ENCODE measurements at places on chromosomes 2 and 18.

DNA sequence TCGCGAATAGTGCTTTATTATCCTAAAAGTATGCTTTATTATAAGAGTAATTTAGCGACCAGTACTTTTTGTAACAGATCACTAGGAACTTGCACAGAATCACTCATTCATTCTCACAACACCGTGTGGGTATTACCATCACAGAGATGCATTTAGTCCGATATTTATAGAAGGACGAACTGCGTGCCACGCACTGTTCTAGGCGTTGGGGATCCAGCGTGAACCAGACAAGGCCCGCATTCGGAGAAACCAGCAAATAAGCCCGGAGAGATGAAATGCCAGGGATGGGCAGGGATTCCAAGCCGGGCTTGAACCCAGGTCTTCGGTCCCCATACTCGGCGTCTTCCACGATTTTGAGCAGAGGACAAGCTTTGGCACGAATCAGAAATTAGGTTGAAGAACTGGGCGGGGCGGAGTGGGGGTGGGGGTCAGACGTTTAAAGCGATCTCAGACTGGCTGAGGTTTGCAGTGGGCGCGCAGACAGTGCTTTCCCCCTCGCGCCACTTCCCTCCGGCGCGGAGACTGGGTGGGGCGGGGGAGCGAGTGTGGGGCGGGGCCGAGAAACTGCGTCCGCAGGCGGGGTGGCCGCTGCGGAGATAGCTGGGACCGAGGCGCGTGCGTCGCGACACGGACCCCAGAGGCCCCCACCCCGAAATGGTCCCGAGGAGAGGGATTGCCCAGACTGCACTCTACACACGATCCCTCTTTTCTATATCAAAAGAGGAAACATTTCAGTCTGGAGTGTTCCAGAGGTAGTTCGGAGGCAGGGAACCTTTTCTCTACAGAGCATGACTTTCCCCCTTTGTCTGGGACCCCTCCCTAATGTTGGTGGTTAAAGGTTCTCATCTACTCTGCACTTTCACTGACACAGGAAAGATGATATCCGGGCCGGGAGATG, 1.1 kb upstream of the CXCR4 start:
- DNase-seq: no peak

DNA sequence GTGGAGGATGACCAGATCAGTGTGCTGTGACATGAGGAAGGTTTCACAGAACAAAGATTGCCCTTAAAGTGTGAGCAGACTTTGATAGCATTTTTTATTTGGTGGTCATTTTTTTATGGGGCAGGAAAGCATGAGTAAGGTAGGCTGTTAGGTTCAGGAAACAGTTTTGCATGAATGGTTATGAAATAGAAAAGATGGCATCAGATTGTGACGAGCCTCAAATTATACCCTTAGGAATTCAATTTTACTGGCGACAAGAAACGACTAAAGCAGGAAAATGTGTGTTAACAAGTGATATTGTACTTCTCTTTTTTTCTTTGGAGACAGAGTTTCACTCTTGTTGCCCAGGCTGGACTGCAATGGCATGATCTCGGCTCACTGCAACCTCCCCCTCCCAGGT, 44.7 kb downstream of the PIK3C3 start:
- DNase-seq: no peak

GRCh38 chr18:52948868-52949444, 609.0 kb downstream of the DCC start:
- DNase-seq: no peak

- DNase-seq: no peak
These were observed 96.6 kb upstream of the CABLES1 start for GRCh38 chr18:23038712-23039111.

DNA sequence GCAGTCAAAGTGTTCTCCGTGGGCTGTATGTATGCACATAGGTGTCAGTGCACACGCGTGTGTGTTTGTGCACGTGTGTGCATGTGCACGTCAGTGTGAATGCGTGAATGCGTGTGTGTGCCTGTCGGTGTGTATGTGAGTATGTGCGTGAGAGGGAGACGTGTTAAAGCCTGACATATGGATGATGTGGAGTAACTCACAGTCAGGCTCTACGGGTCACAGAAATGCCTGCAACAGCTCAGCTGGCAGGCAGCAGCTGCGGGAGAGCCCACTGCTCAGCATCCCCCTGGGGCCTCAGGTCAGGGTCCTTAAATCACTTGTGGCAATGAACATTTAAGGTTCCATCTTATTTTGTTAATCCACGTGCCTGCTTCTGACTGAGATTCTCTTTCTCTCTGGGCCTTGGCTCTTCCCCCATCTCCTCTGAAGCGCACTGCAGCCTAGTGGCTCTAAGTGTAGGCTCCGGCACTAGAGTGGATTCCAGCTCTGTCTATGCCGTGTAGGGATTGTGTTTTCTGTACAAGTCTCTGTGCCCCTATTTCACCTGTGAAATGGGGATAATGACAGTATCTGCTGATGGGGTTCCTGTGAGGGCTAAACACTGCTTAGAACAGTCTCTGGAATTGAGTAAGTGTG, 63.0 kb downstream of the DYSF start:
- no peak for DNase-seq

GRCh38 chr2:46248171-46248570, 49.0 kb upstream of the EPAS1 start:
- DNase-seq: no peak

DNA sequence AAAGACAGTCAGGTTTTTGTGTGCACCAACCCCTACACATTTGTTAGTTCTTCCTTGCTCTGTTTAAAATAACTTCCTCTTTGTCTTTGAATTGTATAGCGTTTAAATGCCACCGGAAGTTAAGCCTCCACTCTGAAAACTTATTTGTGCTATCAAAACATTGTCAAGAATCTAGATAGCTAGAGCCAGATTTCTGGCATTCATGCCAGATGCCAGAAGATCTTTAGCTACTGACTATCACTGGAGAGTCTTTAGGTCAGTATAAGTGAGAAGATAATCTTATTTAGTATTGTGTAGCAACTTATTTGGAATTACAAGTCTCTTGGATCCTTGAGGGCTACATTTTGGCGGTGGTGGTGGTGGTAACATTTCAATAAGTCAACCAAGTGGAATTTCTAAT, 63.4 kb upstream of the ADAM23 start:
- no peak for DNase-seq

DNA sequence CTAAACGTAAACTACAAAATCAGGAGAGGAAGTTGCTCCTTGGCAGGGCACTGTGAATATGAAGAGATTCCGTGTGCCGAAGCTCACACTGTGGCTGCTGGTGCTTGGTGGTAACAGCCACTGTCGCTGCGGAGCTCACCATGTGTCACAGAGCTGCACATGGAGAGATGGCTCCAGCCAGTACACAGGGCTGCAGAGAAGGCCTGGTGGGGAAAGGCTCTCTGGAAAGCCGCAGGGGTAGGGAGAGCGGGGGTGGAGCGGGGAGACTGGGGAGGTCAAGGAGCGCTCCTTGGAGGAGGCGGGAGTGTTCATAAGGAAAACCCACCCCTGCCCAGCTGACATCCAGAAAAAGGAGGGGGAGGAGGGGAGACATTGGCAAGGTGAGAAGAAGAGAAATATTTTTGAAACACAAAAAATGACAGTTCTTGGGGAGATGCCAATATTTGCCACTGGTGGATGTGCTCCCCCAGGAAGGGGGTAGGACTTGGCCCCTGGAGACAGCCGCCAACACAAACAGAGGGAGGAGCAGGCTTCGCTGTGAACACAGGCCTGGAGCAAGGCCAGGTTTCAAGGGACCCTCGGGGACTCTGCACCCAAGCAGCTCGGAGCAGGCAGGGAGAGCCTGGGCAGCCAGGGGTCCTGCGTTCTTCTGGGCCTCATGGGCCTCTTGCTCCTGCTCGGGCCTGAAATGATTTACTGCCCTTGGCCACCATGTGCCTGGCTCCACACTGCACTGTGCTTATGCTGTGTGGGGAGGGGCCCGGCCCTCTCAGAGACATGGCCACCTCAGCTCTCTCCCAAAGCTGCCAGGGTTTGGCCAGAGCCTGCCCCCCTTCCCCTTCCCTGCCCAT, 102.6 kb upstream of the GLI2 start:
- no peak for DNase-seq

DNA sequence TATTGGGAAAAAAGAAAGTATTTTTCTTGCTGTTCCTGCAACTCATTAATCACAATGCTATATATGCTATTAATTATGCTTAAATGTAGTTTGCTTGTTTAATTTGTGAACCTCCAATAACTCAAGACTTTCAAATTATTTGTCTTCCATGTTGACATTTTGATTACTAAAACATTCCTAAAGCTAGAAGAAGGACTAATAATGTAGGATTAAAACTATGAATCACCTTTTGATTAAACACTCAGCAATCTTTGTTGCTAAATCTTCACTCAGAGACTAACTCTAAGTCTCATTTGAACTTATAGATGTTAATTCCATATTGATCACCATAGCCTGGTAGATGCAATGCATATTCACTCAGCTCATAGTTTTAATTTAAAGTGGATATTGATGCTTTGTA, 524.6 kb upstream of the ZEB2 start:
- DNase-seq: no peak

GRCh38 chr2:235533198-235533597, 39.4 kb downstream of the AGAP1 start:
- DNase-seq: no peak

- DNase-seq: no peak
These were observed 222.4 kb upstream of the RBBP8 start for GRCh38 chr18:22710673-22711191.

- DNase-seq: peak; percentile 3
These were observed 46.8 kb downstream of the EPG5 start for GRCh38 chr18:45920367-45920766.

GRCh38 chr2:216279459-216279858, 92.8 kb downstream of the MARCHF4 start:
- no peak for DNase-seq

GRCh38 chr2:215370112-215370965, 58.5 kb downstream of the ATIC start:
- DNase-seq: no peak

DNA sequence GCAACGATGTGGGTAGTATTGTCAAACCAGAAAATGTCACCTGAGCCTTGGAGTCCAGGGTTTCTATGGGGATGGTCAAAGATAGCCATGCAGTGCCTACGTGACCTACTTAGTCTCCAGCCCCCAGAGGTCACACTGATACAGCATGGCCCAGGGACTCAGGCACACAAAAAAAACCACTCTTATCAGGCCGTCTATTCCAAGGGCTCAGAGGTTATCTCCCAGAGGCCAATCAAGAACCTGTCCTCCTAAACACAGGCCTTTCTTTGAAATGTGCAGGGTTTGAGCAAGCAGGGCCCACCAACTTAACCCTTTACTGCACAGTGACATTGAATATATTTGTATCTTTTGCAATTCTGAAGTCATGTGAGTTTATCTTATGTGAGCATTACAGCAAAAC, 82.7 kb downstream of the MRO start:
- DNase-seq: no peak

GRCh38 chr2:27320958-27321543, 1.8 kb downstream of the MPV17 start:
- no peak for DNase-seq

DNA sequence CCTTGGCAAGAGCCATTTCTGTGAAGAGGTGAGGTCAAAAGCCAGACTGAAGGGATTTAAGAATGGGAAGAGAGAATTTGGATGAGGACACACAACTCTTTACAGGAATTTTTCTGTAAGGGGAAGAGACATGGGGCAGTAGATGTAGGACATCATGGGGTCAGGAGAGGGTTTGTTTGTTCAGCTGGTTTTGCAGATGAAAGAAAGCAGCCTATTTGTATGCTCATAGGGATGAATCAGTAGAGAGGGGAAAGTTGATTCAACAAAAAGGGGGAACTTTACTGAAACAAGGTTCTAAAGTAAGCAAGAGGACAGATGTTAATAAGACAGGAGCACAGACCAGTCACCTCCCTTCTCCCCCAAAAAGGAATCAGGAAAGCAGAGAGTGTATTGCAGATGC, 11.2 kb downstream of the SCG2 start:
- no peak for DNase-seq

GRCh38 chr2:226066391-226066790, 666.9 kb downstream of the NYAP2 start:
- DNase-seq: no peak

GRCh38 chr18:28281400-28281799, 104.5 kb upstream of the CDH2 start:
- DNase-seq: no peak

- DNase-seq: no peak
These were observed 318.1 kb upstream of the NT5C1B start for GRCh38 chr2:18907508-18907907.

DNA sequence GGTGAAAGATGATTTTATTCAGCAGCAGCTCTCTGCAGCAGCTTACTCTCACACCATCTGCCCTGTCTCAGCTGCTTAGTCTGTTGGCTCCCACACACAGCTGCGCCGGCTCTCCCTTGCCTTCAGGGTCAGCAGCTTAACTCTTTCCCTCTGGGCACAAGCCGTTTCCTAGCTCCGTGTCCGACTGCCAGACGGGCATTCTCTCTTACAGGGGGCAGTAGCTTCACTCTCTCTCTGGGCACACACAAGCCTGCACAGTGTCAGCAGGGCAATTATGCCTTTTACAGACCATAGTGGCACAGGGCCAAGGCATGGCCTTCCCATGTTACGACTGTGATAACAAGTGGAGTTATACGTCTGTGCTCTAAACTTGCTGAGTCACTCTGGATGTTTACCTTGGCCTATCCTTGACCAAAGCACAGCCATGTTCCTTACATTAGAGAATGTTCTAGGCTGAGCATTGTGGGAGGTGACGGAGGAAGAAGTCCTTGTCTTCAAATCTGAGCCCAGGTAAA, 31.7 kb downstream of the PCARE start:
- no peak for DNase-seq

- no peak for DNase-seq
These were observed 66.7 kb upstream of the RPL31 start for GRCh38 chr2:100935372-100935752.

GRCh38 chr18:62464266-62464665, 58.6 kb upstream of the ZCCHC2 start:
- no peak for DNase-seq

DNA sequence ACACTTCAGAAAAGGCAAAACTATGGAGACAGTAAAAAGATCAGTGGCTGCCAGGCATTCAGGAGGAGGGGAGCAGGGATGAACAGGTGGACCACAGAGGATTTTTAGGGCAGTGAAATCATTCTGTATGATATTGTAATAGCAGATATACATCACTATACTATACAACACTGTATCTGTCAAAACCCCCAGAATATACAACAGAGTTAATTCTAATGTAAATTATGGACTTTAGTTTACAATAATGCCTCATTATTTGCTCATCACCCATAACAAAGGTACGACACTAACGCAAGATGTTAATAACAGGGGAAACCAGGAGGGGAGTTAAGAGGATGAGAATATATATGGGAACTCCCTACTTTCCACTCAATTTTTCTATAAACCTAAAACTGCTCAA, 28.8 kb downstream of the MAP3K2 start:
- DNase-seq: no peak

All from occipital lobe (tissue), 3 donors.